ENCODE measurements at places on chromosomes 3 and 15.

DNA sequence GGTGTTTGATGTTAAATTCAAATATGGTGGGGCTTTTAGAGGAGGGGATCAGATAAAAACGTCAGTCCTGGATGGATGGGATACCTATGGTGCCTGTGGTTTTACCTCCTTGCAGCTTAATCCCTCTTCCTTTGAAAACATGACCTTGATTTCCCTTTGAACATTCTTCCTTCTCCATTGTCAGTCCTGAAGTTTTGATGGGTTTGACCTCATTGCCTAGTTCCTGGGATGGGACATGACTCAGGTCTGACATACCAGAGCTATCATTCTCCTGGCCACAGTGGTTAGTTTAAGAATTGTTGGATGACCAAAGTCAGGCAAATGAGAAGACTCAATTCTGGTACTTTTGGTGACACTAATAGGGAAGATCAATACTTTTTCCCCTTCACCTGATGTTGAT lies 87.2 kb downstream of the PRICKLE2 start:
- DNase-seq = no peak

- DNase-seq = no peak
Measured at GRCh38 chr3:58555203-58555602, 18.2 kb upstream of the ACOX2 start.

GRCh38 chr3:11660242-11660641 lies 16.5 kb upstream of the VGLL4 start:
- no peak for DNase-seq

DNA sequence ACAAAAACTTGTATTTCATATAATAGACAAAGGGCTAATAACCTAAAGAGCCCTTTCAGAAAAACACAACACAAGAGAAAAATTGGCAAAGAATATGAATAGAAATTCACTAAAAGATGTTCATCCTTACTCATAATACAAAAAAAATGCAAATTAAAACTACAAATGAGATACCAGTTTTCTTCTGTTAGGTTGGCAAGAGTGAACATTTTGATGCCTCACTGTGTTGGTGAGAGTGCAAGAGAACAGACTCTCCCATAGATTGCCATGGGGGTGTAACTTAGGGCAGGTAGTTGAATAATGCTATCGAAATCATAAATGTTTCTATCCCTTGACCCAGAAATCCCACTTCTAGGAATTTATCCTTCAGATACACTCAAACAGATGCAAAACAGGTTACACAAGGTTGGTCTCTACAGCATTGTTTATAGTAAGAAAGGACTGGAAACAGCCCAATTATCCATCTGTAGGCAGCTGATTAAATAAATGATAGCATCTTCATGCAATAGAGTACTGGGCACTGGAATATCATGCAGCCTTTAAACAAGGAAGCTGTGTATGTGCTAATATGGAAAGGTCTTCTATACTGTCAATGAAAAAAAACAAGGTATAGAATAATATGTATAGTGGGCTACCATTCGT lies 146.3 kb downstream of the TLE3 start:
- DNase-seq = no peak

DNA sequence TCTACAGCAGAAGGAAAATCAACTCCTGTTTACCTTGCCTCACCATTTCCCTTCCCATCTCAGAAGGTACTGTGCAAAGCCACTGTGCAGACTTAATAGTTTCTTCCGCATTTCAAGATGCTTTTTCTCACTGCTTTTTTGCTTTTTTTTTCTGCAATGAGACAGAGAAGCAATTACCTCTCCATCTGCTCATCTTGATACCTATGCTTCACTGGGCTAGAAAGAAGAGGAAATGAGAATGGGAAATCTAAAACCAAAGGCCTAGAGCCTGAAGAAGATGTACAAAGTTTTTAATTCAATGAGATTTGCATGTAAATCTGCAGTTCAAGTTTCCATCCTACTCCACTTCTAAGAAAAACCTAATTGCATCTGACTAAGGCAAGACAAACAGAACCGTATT lies 238.1 kb upstream of the SETMAR start:
- DNase-seq = no peak

DNA sequence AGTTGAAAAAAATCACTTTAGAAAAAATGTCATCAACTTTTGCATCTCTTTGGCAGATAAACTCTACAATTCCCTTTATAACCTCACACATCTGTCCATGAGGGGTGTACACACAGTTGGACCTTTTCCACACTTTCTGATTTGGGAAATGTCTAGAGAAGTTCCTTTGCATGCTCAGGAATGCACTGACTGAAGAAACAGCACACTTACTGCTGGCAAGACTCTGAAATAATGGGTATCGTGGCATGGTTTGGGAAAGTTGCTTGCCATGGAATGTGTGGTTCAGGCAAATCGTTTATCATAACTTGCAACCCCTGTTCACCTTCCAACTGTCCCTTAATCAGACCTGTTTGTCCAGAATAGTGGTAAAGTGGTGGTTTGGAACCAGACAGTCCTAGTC lies 135.3 kb upstream of the TGFBR2 start:
- DNase-seq = no peak

GRCh38 chr3:45608296-45608695 lies 13.7 kb downstream of the LIMD1 start:
- no peak for DNase-seq

All from activated CD4-positive, alpha-beta T cell treated with anti-CD3 and anti-CD28 coated beads, Interleukin-10, Interleukin-2, amounts not matched to agents 100 ng/mL and 50 ng/mL, durations not matched to agents 16 hours and 8 hours (primary cell).